ENCODE measurements at places on chromosomes 7 and 10.

- no peak for DNase-seq
Observed at GRCh38 chr7:112357136-112357535, 93.1 kb upstream of the IFRD1 start.

GRCh38 chr7:75740846-75741497 lies 2.2 kb upstream of the HIP1 start:
- no peak for DNase-seq

DNA sequence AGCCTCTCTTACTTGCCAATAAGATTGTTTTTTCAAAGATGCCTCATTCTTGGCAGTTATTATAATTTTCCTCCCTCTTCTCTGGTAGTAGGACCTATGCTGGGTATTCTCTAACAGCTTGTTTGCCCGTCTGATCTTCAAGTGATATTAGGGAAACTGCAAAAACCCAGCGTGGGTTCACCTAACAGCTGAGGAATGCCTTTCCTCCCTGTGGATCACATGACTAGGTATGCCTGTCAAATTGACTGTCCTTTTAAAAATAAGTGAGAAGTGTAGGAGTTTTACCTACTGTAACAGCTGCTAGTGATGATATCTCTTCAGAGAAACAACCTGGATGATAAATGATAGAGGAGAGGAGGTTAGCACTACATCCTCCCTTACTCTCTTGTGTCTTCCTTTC lies 22.0 kb downstream of the HECTD2 start:
- DNase-seq: no peak

DNA sequence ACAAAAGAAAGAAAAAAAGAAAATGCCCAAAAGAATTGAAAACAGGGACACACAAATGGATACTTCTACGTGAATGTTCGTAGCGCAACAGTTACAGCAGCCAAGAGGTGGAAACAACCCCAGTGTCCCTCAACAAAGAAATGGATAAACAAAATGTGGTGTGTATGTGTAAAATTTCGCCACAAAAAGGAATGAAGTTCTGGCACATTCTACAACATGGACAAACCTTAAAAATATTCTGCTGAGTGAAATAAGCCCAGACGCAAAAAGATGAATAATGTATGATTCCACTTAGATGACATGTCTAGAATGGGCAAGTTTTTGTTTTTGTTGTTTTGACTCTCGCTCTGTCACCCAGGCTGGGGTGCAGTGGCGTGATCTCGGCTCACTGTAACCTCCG lies 10.9 kb downstream of the UCMA start:
- no peak for DNase-seq

DNA sequence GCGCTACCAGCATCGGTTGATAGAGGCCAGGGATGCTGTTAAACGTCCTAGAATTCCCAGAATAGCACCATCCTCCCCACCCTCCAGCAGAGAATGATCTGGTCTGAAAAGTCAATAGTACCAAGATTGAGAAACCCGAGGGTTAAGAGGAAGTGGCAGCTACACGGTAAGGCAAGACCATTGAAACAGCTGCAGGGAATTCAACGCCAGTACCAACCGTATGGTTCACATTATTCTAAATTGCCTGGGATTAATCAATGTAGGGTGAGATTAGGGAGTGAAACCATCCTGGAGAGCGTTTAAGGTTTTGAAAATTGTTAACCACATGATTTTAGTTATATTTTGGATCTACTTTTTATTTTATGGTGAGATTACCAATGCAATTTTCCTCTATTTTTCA lies 352.2 kb downstream of the PRPF18 start:
- DNase-seq: no peak

GRCh38 chr7:53418834-53419482 lies 383.5 kb downstream of the POM121L12 start:
- no peak for DNase-seq

GRCh38 chr10:124671486-124672075 lies 72.6 kb downstream of the FAM53B start:
- no peak for DNase-seq

GRCh38 chr7:95330961-95331337 lies 6.6 kb upstream of the PON1 start:
- no peak for DNase-seq

DNA sequence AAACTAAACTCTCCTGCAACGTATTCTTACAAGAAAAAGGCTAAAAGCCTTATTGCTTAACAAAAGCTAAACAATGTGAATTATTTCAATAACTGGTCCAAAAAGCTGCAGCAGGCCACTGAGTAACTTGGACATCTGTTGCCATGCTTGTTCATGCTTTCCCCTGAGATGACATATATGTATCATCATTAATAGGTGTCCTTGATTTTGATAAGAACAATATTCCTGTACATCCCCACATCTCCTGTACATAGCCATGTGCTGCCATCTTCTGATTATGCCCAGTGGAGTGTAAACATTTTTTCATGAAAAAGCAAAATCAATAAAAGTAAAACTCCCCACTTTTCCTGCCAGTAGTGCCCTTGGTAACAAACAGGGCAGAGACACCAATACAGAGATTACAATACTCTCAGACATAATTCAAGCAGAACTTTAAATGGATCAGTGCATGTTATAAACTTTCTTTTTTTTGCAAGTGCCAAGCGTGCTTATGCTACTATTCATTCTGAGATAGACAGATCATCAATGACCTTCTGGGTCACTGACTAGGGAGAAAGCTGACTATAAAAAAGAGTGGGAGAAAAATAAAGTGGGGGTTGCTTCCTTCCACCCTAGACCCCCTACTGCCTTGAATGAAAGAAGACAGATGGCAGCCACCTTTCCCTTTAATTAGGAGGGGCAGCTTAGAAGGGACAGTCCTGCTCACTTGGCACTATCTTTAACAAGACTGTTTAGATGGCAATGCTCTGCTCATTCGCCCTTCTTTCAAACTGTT lies 205.5 kb upstream of the KLF14 start:
- no peak for DNase-seq

- DNase-seq: no peak
Observed at GRCh38 chr7:85475071-85475470, 288.2 kb upstream of the SEMA3D start.

DNA sequence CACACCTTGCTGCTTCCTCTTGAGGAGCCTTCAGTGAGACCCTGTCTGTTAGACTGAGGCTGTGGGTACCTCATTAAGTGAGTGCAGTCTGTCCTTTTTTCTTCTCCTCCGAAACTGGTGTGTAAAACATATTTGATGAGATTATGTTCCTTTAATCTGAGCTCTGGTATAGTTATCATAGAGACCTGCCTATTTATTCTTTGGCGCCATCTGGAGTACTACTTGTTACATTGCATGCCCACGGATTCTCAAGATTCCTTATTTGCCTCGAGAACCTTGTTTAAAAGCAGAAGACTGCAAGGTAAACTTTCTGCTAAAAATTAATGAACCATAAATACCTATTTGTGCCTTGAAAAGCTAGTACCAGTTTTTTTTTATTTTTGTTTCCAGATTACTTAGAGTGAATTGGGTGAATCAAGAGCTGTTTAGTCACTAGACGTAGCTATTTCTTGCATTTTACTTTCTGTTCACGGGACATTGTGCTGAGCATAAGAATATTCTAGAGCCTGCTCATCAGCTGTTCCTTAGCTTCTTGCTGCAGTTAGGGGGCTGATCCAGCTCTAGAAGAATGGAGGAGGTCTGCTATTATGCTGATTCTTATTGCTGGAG lies 16.9 kb upstream of the STMP1 start:
- peak; percentile 36 for DNase-seq

GRCh38 chr7:23721456-23721855 lies 11.4 kb downstream of the STK31 start:
- DNase-seq: no peak

DNA sequence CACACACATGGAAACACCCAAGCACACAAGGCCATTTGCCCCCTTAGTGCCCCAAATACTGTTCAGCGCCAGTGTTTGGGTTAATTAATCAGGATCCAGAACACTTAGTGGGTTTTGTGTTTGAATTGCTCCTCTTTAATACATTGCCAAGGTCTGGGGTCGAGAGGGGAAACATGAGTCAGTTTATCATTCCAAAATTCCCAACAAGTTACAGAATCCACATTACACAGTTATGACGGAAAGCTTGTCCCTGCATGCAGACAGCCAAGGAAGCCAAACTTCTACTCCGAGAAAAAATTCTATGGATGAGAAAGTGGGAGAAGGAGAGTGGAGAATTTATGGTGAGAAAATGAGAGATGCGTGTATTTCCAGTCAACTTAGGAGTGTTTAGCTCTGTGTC lies 189.0 kb downstream of the NPSR1 start:
- DNase-seq: no peak

DNA sequence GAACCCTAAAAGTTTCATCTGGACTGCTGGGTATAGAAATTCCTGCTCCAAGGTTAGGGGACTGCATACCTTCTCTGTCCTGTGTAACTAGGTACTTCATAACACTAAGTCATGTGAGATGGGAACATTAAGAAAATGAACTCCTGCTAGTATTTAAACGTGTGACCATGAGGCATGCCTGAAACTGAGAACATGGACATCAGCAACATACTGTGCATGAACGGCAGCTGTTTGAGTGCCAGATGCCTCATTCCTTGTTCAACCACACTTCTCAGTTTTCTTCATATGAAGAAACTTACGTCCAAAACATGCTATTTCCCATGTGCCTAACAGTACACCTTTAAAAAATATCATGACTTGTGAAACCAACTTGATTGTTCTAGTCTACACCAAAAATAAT lies 88.5 kb downstream of the CREM start:
- no peak for DNase-seq

GRCh38 chr7:24572393-24572996 lies 757 bp upstream of the PALS2 start:
- no peak for DNase-seq

- no peak for DNase-seq
Observed at GRCh38 chr10:102384053-102384452, 11.5 kb upstream of the NFKB2 start.

DNA sequence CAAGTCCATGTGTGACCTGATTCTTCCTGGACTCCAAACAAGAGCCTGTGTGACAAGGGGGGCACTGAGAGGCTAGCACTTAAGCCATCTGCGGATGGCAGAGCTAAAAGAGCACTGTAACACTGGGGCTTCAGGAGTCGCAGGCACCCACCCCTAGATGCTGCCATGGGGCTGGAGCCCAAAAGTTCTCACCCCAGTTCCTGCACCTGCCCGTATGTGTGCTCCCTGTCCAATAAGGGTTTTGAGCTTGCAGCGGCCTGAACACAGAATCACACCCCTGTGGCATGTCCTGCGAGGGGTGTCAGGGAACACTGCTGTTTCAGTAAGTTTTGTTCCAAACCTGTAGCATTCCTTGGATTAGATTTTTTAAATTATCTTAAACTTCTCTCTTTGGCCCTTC lies 53.2 kb upstream of the GPR37 start:
- DNase-seq: no peak

Measured in SHP77 (cell line).